ENCODE measurements at places on chromosomes 12 and 14.

DNA sequence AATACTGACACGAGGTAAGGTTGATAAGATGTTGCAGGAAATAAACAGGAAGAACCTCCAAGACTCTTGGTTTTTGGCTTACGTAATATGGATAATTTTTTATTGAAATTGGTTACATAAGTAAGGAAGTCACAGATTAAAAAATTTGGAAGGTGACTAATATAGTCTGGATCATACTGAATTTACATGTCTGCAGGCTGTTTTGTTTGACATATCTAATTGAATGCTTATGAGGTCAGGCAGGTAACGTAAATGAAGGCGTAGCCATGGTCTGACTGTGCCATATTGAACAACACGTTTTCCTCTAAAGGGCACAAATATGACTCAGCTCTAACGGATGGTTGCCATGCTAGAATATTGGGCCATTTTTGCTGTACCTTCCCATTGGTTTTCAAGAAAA lies 648.1 kb upstream of the NOVA1 start:
- DNase-seq = no peak

GRCh38 chr12:76713130-76713529 lies 50.8 kb upstream of the ZDHHC17 start:
- no peak for DNase-seq

- DNase-seq = no peak
These were observed 1.1 kb downstream of the ANKS1B start for GRCh38 chr12:99983456-99984258.

GRCh38 chr14:70268760-70269159 lies 80.0 kb upstream of the SLC8A3 start:
- no peak for DNase-seq

DNA sequence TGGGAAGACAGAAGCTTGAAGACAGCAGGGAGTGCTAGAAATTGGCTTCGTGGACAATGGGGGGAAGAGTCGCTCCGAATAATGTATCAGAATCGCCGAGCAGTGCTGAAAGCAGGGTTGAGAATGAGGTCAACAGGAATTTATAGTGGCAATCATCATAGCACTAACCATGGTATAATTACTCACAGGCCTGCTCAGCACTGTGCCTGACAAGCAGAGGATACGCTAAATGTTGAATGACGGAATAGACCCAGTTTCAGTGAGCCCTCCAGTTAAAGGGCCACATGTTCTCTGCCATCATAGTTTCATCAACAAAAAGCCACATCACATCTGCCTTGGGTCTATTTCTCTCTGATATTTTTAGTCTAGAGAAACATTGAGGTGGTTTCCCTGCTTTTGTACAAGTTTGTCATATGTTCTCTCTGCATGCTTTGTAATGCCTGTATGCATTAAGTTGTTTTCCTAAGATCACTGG lies 130.3 kb upstream of the EGLN3 start:
- DNase-seq = no peak

DNA sequence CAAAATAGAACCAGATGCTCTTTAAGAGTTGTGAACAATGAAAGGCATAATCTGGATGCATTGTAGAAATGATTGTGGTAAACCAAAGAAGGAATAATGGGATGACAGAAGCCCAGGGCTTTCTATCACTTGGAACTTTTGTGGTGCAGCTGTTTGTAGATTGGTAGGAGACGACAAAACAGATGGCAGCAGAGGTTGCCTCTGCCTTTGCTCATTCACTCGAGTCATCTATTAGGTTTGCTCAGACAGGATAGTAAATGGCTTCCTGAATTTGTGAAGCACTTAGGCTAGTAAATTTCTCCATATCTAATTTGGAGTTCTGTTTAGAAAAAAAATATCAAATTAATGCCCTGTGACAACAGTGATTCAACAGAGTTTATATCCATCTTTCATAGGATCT lies 78.4 kb downstream of the FGD4 start:
- no peak for DNase-seq

DNA sequence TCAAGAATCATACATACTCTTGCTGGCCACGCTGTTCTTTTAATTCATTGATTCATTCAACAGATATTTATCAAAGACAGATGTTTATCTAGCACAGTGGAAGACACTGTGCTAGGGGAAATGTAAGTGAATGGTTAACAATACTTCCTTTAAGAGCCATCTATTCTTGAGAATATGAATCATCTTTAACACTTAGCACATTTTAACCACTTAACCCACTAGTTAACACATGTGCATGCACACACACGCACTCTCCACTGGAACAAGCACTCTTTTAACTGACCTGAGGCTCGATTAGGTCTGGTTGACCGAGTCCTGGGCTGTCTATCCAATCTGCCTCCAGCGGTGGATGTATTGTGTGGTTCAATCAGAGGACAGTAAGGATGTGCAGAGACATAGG lies 34.6 kb downstream of the LMNTD1 start:
- no peak for DNase-seq

DNA sequence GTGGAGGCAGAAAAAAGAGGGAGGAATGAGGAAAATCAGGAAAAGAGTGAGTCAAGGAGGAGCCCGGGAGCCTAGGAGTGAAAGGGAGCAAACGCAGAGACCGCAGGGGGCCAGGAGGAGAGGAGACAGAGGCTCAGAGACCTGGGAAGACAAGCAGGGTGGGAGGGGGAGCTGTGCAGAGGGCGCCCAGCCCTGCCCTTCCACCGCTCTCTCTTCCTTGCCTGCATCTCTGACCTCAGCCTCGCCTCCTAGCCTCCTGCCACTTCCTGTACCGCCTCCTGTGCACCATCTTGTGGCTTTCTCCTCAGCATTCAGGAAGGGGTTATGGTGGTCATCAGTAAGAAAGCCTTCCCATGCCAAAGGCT lies 1.3 kb downstream of the CLSTN3 start:
- DNase-seq = no peak

GRCh38 chr14:25622763-25623162 lies 572.8 kb upstream of the STXBP6 start:
- DNase-seq = no peak

GRCh38 chr14:95290021-95290420 lies 29.7 kb downstream of the CLMN start:
- no peak for DNase-seq

DNA sequence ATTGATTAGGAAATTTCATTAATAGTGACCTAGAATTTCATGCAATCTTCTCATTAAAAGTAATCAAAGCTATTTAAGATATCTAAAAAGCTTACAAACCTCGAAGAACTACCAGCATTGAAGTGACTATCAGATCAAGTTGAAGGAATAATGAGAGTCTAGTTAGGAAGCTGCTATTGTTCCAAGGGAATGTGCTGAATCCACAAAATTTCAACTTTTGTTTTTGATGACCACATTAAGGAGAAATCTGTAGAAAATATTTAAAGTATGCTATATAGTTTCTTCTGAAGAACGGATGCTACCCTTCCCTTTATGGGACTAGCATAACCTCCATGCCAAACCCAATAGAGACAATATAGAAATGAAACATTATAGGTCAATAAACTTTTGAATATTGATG lies 2.5 kb upstream of the CTSG start:
- no peak for DNase-seq
